ENCODE measurements at places on chromosomes 6 and 20.

DNA sequence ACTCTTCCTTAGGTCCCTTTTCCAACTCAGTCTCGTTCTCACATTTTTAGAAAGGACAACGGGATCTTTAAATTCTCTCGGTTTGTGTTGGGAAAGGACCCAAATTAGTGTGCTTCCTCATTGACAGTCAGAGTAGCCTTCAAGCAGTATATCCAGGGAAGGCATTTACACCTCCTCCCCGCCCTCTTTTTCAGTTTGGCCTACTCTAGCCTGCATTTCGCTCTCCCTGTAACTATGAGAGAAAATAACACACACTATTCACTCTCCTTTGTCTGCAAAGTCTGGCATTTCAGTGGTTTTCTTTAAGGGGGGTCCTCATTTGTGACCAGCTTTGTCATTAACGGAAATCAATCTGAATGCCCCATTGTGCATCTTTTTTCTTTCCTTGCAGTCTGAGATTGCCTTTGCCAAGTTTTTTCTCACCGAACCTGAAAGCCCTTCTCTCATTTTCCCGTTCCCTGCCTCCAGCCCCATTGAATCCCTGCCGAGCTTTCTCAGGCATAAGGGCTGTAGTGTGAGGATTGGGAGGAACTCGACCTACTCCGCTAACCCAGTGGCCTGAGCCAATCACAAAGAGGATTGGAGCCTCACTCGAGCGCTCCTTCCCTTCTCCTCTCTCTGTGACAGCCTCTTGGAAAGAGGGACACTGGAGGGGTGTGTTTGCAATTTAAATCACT, 393 bp upstream of the FABP7 start:
- no peak for DNase-seq

GRCh38 chr6:26594131-26594498, 2.6 kb upstream of the ABT1 start:
- DNase-seq, result no peak

DNA sequence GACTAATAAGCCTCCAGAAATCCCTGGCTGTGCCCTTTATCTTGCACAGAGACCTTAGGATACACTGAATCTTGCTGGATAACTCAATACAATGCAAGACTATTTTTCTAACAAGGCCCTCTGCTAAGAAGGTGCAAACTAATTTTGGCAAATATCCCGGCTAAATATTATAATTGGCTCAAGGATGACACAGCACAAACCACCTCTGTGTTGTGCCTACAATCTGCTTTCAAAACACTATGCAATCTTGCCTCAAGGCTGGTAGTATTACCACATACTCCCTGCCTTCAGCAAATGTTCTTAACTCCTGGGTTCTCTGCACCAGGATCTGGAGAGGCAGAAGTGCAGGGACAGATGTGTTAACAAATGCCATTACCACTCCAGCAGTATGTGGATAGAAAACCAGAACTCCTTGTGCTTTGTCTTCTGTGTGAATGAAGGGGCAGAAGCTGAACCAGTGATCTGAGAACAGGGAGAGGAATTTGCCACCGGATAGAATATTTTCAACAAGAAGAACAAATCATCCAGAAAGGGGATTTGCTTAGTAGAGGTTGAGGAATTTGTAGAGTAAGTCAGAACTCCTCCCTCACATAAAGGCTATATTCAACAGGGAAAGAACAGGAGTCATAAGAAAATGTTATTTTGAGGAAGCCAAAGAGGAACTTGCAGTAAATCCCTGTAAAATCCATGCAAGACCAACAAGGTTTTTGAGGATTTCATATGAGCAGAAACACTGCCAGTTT, 74.1 kb upstream of the SLC4A11 start:
- DNase-seq, result no peak

GRCh38 chr6:30776390-30777154, 32.2 kb upstream of the IER3 start:
- no peak for DNase-seq

DNA sequence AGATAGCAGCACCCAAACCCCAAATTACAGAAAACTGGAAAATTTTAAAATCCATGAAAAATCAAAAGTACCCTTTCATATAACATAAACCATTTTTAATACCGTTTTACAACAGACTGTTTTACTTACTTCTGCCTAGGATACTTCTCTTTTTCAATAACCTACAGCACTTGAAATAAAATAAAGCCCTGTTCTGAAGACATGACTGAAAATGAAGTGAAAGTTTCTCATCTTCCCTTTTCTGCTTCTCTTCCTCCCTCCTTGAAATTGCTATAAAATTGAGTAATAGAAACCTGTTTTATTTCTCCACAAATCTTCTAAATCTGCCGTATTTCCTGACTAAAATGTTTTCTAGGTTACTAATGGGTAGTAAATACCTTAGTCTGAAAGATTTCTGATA, 20.3 kb downstream of the MMS22L start:
- DNase-seq, result no peak

DNA sequence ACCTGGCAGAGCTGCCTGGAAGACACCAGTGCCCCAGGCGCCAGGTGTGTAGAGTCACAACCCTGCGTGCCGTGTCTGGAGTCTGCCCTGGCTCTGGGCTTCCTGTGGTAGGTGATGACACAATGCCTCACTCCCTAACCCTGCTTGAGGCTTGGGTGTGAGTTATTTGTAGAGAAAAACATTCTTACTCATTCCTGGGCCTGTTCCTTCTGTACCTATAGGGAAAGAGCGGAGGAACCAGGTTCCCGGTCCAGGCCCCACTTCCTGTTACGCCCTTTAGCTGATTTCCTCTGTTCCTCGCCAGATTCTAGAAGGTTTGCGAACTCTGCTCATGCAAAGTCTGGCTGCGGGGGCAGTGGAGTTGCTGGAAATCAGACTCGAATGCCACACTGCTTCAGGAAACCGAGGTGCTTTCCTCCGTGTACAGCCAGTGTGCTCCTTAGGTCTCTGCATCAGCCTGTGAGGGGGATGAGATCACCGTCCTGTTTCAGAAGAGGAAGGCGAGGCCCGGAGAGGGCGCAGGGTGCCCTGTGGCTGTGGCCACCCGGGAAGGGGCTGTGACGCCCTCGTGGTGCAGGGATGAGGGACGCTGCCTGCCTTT, 67.1 kb upstream of the DUSP22 start:
- no peak for DNase-seq

GRCh38 chr20:17495826-17496225, 35.4 kb downstream of the BFSP1 start:
- no peak for DNase-seq

DNA sequence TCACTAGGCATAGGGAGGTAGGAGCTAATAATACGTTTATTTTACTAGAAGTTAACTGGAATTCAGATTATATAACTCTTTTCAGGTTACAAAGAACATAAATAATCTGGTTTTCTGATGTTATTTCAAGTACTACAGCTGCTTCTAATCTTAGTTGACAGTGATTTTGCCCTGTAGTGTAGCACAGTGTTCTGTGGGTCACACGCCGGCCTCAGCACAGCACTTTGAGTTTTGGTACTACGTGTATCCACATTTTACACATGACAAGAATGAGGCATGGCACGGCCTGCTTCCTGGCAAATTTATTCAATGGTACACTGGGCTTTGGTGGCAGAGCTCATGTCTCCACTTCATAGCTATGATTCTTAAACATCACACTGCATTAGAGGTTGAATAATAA, 1.1 kb downstream of the HFE start:
- no peak for DNase-seq

DNA sequence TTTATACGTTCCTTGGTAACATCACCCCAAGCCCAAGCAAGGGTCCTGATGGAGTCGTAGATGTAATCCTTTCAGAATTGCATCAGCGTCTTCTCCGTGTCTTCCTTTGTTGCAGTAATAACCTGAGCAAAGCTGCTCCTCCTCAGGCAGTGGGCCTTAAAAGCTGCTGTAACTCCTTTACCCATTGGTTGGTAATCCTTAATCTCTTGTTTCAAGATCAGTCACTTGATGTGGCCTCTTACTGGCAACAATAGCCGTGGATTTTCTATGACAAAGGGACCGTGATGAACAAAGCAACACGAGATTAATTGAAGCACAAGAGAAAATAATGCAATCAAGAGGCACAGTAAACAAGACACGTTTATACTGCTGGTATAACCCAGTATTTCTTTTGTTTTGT, 44.6 kb downstream of the ALDH5A1 start:
- DNase-seq, result no peak

DNA sequence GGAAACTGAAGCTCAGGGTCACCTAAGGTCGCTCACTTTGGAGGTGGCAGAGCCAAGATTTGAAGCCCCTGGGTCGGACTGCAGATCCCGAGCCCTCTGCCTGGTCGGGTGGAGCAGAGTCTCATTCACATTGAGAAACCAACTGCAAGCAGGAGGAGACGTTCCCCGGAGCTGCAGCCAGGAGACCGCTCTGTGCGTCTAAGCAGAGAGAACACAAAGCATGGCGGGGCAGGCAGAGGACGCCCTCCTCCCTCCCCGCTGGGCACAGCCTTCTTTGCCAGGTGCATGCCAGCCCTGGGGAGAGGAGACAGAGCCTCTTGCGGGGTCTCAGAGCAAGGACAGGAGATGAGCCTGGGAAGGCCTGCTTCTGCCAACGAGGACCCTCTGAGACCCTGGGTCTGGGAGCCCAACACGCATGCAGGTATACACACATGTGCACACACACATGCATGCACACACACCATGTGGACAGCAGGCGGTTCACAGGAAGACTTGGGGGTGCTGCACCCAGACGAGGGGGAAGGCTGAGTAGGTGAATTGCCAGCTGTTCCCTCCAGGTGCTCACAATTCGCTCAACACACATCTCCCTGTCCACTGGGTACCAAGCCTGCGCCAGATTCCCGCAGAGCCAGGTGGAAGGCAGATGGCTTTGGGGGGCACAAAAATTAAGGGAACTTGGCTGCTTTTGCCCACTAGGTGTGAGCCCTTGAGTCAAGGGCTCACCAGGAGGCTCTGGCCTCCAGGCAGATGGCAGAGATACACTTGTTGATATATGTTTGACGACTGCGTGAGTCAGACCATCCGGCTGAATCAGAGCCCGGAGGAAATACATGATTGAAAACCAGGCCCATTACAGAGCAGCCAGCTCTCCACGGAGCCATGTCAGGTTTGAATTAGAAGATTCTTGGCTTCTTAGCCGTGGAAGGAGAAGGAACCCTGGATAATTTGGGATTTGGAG, 5.5 kb upstream of the NTSR1 start:
- no peak for DNase-seq

GRCh38 chr6:3356824-3357420, 98.2 kb downstream of the PSMG4 start:
- no peak for DNase-seq

GRCh38 chr6:14146506-14147096, 29.0 kb downstream of the CD83 start:
- DNase-seq, result no peak

DNA sequence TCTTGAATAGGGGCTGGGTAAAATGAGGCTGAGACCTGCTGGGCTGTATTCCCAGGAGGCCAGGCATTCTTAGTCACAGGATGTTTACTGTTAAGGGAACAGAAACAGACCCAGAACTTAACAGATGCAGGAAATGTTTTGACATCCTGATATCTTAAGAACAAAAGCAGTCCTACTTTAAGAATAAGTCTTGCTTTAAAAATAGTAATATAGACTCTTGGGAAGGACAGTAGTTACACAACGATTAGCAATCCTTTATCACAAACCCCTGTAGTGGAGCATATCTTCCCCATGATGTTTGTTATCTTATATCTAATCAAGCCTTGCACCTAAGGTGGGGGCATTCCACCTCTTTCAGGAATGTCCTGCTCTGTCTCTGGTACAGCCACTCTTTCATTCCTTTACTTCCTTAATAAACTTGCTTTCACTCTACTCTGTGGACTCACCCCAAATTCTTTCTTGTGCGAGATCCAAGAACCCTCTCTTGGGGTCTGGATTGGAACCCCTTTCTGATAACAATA, 493.7 kb upstream of the SULF2 start:
- no peak for DNase-seq

GRCh38 chr6:113762641-113763040, 94.5 kb upstream of the MARCKS start:
- no peak for DNase-seq

DNA sequence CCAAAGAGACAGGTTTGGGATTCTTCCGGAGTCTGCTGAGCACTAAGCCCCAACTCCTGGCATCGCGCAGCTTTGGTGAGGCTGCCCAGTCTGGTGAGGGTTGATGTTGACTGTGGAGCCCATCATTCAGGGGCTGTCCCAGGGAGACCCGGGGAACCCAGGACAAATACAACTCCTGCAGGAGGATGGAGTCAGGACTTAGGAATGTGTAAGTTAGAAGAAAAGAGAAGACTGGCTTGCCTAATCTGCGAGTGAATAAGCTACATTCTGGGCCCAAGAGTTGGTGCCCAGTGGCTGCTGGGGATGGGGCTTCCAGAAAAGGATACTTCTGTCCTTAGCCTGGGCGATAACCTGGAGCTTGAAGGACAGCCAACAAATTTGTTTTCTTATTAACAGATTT, 47.9 kb downstream of the STK35 start:
- DNase-seq, result no peak

- DNase-seq, result no peak
These were observed 30.5 kb upstream of the RPS6KA2 start for GRCh38 chr6:166657531-166657930.

Measured in GM10248 (cell line).